ENCODE measurements at places on chromosomes 4 and X. TPM values are rescaled to one million over a fixed set of nuclear protein-coding genes. Genes with fewer than 3 reads are reported as not detected.

DNA sequence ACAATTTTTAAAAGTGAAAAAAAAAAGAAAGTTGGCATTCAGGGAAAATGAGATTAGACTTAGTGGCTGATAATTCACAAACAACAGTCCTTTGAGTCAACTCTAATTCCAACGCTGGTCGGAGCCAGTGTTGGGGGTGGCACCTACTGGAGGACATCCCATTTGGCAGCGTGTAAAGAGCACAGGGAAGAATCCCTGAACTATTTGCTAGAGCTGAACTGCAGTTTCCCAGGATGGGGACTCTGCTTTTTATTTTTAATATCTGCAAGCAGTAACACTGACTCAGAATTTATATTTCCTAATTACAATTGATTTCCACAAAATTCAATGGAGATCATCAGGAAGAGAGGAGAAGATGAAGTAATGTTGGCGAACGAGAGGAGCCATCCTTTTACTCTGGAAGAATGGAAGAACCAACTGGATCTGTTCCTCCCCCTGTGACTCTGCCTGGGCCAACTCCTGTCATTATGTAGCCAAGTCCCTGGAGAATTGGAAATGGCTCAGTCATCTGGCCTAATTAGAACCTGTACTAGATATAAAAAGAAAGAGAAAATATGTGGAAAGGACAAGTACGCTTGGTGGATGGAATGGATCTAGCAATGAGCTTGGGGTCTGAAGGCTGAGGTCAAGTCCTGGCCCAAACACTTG is 76.7 kb downstream of the IRF2 start:
- no peak overlapping the region for H3K27ac ChIP-seq
- no peaks in the 10 kb centered on the region for H3K27me3 ChIP-seq
- no peaks in the 10 kb centered on the region for H3K36me3 ChIP-seq
- no peak for DNase-seq
- H3K4me3 ChIP-seq: no peak overlapping the region

- H3K27me3 ChIP-seq: no peaks in the 10 kb centered on the region
- no peak overlapping the region for H3K27ac ChIP-seq
- H3K4me3 ChIP-seq: no peak overlapping the region
- no peak for DNase-seq
- H3K4me1 ChIP-seq: no peaks in the 10 kb centered on the region
Observed at GRCh38 chr4:38309471-38309870, 349.3 kb downstream of the PTTG2 start.

GRCh38 chr4:97900229-97900628 is 243.0 kb downstream of the STPG2 start:
- H3K4me1 ChIP-seq: no peaks in the 10 kb centered on the region
- no peak overlapping the region for H3K27ac ChIP-seq

DNA sequence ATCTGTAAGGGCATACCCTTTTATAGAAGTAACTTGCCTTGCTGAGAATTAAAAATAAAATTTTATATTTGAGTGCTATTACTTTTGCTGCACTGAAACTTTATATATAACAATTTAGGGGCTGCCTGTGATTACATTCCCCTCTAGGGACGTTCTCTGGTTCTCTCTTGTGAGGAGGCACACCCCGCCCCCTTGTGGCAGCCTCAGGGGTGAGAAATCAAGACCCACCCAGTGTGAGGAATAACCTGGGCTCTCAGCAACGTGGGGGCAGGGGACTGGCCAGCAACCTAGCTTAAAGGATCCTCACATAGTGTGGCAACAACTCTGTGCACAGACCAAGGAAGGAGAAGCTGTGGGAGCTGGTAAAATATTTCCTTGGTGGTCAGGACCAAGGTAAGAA is 43.7 kb downstream of the MAGEA9 start:
- no peaks in the 10 kb centered on the region for H3K4me1 ChIP-seq
- DNase-seq: no peak
- H3K27me3 ChIP-seq: no peaks in the 10 kb centered on the region
- no peaks in the 10 kb centered on the region for H3K36me3 ChIP-seq

DNA sequence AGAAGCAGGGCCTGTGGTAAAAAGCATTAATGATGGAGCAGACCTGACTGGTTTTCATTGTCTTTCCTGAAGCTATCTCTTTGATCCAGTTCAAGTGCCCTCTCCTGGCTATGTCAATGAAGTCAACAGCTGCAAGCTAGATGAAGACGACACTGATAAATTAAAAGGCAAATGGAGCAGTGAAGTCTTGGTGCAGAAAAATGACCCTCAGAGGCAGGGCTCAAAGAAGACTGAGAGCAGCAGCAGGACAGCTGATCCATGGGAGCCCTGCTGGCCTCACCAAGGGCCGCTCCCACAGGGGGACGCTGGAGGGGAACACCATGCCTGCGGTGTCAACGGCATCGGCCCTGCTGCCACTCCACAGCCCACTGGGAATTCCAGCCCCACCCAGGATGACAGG is 96.2 kb downstream of the RELL1 start:
- H3K27me3 ChIP-seq: no peaks in the 10 kb centered on the region
- no peaks in the 10 kb centered on the region for H3K36me3 ChIP-seq
- no peak overlapping the region for H3K27ac ChIP-seq
- DNase-seq: no peak
- H3K4me3 ChIP-seq: no peak overlapping the region

- H3K27me3 ChIP-seq: no peaks in the 10 kb centered on the region
- no peaks in the 10 kb centered on the region for H3K4me1 ChIP-seq
- H3K27ac ChIP-seq: no peak overlapping the region
- H3K36me3 ChIP-seq: no peaks in the 10 kb centered on the region
Observed at GRCh38 chr4:154807042-154807630, 26.1 kb downstream of the RBM46 start.

- DNase-seq: no peak
- H3K36me3 ChIP-seq: no peaks in the 10 kb centered on the region
- no peaks in the 10 kb centered on the region for H3K4me1 ChIP-seq
- no peaks in the 10 kb centered on the region for H3K27me3 ChIP-seq
- no peak overlapping the region for H3K4me3 ChIP-seq
Observed at GRCh38 chr4:306551-306961, 1.3 kb upstream of the ZNF732 start.

- H3K4me3 ChIP-seq: no peak overlapping the region
- DNase-seq: no peak
- H3K27me3 ChIP-seq: peaks cover 13% of the 10 kb centered on the region
- H3K27ac ChIP-seq: no peak overlapping the region
- no peaks in the 10 kb centered on the region for H3K4me1 ChIP-seq
Observed at GRCh38 chrX:142095651-142096245, 109.3 kb downstream of the MAGEC2 start.

GRCh38 chr4:167035390-167035789 is 198.9 kb downstream of the SPOCK3 start:
- H3K36me3 ChIP-seq: no peaks in the 10 kb centered on the region
- no peak for DNase-seq
- H3K4me3 ChIP-seq: no peak overlapping the region
- no peaks in the 10 kb centered on the region for H3K27me3 ChIP-seq

GRCh38 chrX:79368441-79368840 is 1.3 kb upstream of the ITM2A start:
- H3K36me3 ChIP-seq: no peaks in the 10 kb centered on the region
- H3K4me1 ChIP-seq: no peaks in the 10 kb centered on the region
- no peak for DNase-seq

GRCh38 chr4:7238300-7238960 is 46.1 kb downstream of the SORCS2 start:
- no peaks in the 10 kb centered on the region for H3K36me3 ChIP-seq
- H3K27me3 ChIP-seq: no peaks in the 10 kb centered on the region
- DNase-seq: no peak
- no peaks in the 10 kb centered on the region for H3K4me1 ChIP-seq

GRCh38 chr4:147479786-147480185 is 1.1 kb upstream of the EDNRA start:
- DNase-seq: peak; percentile 80
- H3K27me3 ChIP-seq: no peaks in the 10 kb centered on the region
- H3K4me3 ChIP-seq: peak overlapping the region; percentile 80
- peak overlapping the region; percentile 68 for H3K27ac ChIP-seq
- H3K4me1 ChIP-seq: no peaks in the 10 kb centered on the region

DNA sequence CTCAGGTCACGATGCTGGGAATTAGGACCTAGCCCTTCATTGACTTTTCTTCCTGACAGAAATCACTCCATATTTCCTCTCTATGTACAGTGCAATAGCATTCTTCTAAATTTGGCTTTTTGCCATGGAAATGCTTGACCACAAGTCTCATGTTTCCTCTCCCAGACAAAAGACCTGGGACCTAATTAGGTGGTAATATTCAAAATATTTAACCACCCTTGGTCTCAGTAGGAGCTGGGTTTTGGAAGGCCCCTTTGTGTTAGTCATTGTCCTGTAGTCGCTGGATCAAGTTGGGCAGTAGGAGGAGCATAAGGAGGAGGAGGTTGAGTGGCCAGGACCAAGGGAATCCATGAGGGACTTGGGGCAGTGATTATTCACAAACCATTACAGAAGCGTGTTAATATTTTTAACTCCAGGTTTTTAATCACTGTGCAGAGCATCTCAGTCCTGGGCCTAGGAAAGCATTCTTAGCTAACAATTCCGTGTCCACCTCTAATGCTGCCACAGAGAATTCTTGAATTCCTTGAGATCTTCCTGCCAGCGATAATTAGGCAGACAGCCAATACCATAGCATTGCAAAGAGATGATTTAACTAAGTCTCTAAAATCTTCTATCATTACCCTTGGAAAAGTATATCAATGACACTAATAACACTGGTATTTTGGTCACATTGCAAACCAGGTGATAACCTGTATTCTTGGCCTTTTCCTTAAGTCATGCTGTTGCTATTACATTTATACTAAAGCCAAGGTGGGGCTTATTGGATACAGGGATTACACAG is 25.0 kb upstream of the SHROOM4 start:
- H3K27ac ChIP-seq: no peak overlapping the region
- no peak overlapping the region for H3K4me3 ChIP-seq
- no peak for DNase-seq
- H3K4me1 ChIP-seq: no peaks in the 10 kb centered on the region
- no peaks in the 10 kb centered on the region for H3K36me3 ChIP-seq

DNA sequence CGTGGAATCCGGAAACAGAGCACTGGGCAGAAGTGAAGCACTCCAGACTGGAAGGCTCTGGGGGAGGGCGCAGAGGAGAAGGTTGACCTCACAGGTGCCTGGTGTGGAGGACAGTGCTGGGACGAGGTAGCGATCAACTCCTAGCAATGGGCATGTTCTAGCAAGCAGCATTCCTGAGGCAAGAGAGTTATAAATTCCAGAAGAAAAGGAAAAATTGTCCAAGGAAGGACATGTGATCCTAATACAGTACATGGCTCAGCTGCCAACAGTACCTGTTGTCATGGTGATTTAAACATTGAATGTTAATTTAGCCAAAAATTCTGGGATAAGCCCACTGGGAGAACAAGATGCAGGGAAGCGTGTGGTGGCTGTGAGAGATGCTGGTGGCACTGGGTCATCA is 8.2 kb downstream of the ARHGAP4 start:
- peak; percentile 48 for DNase-seq
- H3K4me3 ChIP-seq: no peak overlapping the region
- H3K27me3 ChIP-seq: peaks cover 72% of the 10 kb centered on the region
- no peaks in the 10 kb centered on the region for H3K36me3 ChIP-seq

DNA sequence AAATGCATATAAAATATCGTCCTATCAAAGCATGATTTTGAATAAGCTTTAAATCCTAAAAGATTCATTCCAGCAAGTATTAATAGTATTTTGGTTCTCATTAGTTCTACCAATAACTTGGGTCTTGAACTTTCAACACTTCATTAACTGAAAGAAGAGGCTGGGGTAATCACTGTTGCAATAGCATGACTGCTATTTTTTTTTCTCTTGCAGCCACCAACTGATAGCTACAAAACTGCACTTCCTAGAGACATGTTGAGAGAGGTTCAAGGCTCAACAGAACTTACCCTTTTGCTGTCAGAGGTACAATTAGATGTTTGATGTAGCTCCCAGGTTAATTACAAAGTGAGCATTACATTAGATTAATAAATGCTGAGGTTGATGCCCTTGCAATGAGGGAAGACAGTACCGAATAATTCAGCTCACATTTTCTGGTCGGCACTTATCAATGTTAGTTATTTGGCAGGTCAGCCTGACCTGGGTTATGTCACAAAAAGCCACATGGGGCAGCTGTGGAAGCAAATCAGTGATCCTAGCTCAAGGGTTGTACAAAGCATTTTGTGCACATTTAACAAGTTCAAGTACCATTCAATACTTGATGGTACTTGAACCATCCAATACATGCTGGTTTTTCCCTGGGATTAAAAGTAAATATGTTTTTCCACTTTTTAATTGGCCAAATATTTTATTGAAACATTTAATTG is 29.9 kb upstream of the TET2 start:
- H3K36me3 ChIP-seq: no peaks in the 10 kb centered on the region
- no peak for DNase-seq
- H3K4me1 ChIP-seq: no peaks in the 10 kb centered on the region
- no peaks in the 10 kb centered on the region for H3K27me3 ChIP-seq

DNA sequence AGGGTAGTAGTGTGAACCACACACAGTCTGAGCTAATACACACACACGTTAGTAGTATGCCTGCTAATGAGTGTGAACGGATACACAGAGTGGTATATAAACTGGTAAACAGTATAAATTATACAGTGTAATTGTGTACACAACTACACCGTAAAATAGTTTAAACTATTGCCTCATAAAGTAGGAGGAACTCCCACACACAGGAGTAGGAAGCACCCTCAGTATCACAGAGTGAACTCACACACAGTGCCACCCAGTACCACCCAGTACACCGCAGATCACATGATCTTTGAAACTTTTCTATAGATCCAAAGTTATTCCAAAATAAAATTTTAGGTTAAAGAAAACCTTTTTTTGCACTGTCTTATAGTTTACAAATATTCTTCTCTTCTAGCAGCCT is 275.1 kb downstream of the ADGRA3 start:
- no peaks in the 10 kb centered on the region for H3K4me1 ChIP-seq
- no peaks in the 10 kb centered on the region for H3K27me3 ChIP-seq
- no peaks in the 10 kb centered on the region for H3K36me3 ChIP-seq
- H3K27ac ChIP-seq: no peak overlapping the region
- H3K4me3 ChIP-seq: no peak overlapping the region

The SLIT2 gene
- total RNA-seq: 15.8 TPM

The DOK7 gene
- total RNA-seq: 1.3 TPM

The CASP3 gene
- 20.9 TPM for total RNA-seq

The HPGD gene
- total RNA-seq: 10.5 TPM

The ASB12 gene
- not detected for total RNA-seq

The N4BP2 gene
- total RNA-seq: 12.1 TPM

The KCNE5 gene
- 1.4 TPM for total RNA-seq

The EVC2 gene
- 19.5 TPM for total RNA-seq

The AMTN gene
- not detected for total RNA-seq
